ENCODE measurements at places on chromosomes 2 and 18. TPM values are rescaled to one million over a fixed set of nuclear protein-coding genes. Genes with fewer than 3 reads are reported as not detected.

PRSS56 gene
- total RNA-seq: 0.18 TPM

PRKCE gene
- 14.0 TPM for total RNA-seq

SLC19A3 gene
- 0.28 TPM for total RNA-seq

SKOR2 gene
- not detected for total RNA-seq

SNED1 gene
- total RNA-seq: 11.0 TPM

NAT8 gene
- not detected for total RNA-seq

NOL4 gene
- total RNA-seq: 1.1 TPM

GRCh38 chr2:238022594-238023157 is 38.1 kb upstream of the SCLY start:
- no peak for DNase-seq

GRCh38 chr2:74413001-74413698 is 8.3 kb downstream of the C2orf81 start:
- DNase-seq: no peak

GRCh38 chr2:240704651-240705050 is 13.0 kb downstream of the AQP12A start:
- DNase-seq: no peak

DNA sequence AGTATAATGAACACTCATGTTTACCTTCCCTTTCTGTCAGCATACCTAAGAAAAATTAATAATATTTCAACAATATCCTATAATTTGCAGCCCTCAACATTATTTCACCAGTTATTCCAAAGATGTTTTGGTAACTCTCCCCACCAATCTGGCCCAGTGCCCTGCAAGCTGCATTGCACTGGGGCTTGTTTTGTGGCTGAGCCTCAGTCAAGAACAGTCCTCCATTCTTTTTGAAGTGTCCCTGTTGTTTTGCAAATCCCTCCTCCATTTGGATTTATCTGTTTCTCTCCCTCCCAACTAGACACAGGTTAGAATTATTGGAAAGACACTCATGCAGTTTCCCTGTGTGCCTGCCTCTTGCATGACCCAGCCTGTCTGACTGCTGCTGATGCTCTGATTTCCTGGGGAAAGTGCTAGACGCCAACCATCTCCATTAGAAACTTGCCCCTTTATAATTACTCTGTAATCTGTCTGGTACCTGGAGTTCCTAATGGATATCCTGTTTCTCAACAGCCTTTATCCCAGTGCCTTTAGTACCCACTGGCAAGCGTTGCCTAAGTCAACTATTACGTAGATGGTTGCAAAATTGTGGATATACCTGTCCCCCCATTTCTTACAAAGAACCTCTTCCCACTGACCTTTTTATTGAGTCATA is 60.2 kb downstream of the EIF5B start:
- no peak for DNase-seq

- DNase-seq: no peak
Measured at GRCh38 chr18:1438458-1438910, 533.8 kb downstream of the ADCYAP1 start.

- DNase-seq: no peak
Measured at GRCh38 chr2:105919191-105919811, 174.6 kb downstream of the NCK2 start.

DNA sequence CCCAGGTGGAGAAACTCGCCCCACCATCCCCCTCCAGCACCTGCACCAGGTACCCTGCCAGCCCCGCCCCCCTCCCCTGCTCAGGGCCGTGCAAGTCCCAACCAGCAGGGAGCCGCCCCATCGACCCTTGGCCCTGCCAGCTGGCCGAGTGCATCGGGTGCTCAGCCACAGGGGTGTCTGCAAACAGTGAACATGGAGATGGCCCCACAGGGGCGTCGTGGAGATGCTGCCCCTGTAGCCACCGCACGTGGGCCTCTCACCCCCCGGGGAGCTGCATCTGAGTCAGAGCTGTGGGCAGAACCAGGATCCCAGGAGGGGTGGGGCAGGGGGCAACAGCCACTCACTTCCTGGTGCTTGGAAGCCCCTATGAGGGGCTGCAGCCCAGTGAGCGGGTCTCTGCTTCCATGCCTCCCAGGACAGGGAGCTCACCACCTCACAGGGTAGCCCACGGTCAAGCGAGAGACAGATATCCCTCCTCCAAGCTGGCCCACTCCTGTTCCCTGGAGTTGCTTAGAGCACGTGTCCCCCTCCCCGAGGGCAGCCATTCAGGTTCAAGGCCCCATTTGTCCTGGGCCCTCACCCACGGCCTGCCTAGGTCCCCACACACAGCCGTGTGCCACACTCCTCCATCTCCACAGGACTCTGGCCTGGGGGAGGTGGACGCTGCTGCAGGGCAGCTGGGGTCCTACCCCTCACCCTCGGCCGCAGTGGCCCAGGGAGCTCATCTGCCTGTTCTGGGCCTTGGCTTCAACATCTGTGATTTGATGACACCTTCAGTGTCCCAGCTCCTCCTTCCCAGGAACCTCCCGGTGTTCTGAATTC is 1.1 kb upstream of the MAB21L4 start:
- DNase-seq: no peak

- no peak for DNase-seq
Measured at GRCh38 chr2:260507-261161, 3.2 kb downstream of the SH3YL1 start.

- no peak for DNase-seq
Measured at GRCh38 chr2:84458551-84459017, 496 bp downstream of the SUCLG1 start.

GRCh38 chr18:46636040-46636630 is 20.9 kb downstream of the LOXHD1 start:
- no peak for DNase-seq

DNA sequence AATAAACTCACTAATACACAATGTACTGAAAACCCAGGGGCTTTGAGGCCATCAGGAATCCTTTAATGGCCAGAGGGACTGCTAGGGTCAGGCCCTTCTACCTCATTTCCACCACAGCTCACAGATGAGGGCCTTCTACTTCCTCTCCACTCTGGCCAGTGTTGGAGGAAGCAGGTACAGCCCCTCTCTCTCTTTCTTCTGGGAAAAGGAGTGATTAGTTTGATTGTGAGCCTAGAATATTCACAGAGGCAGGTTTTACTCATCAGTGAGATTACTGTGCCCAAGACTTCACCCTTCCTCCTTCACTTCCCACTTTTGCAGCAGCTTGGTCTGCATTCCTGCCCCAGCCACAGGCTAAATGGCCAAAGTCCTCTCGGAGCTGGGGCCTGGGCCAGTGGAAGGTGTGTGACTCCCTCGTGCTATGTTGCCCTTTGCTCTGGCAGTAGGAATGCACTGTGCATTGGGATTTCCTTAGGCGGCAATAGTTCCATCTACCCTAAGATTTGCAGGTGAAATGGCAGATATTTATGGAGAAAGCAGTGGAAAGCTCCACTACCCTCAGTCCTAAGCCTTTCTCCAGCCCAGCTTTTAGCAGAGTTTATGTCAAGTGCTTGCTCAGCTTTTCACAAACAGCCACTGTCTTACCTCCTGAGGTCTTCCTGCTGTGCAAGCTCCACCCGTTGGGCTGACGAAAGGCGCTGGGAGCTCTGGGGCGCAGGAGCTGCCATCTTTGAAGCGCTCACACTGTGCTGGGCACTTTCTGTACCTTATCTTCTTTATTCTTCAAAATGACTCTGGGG is 36.2 kb upstream of the YES1 start:
- DNase-seq: no peak

DNA sequence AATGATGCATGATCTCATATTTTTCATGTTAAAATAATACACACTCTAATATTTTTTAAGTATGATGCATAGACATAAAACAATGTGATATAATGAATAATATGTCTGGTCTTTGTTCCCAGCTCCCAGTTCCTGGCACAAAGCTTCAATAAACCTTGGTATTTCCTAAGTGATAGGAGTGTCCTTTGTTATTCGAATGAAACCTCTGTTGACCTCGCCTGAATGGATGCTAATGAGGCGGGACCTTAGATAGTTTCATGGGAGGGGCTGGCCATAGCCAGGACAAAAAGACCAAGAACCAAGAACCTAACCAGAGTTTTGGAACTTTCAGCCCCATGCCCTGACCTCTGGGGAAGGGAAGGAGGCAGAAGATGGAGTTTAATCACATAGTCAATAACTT is 257.7 kb upstream of the COPS8 start:
- no peak for DNase-seq

DNA sequence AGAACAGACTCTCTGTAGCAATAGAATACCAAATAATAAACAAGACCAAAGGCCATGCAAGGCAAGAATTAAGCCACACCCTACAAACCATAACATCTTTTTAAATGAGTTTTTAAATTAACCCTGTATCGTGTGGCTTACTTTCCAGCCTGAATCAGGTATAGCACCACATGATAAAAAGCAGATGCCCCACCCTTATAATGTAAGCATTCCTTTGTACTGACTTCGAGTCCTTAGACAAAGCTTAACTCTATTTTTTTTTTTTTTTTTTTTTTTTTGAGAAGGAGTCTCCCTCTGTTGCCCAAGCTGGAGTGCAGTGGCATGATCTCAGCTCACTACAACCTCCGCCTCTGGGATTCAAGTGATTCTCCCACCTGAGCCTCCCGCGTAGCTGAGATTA is 1.7 kb upstream of the C2orf42 start:
- no peak for DNase-seq

DNA sequence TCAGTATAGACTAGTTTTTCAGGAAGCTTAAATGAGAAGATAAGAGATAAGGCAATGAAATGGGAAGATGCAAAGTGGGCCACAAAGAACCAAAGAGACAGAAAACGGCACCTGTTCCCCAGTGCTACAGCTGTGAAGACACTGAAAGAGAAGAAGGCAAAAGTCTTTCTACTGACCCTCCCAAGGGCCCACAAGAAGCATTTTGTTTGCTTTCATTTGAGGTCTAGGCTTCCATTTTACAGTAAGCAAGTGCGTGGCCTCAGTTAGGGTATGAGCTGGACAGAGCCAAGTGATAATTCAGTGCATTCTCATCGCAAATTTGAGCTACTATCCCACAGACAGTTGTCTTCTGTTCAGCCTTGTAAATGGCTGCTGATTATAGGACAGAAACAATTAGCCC is 53.4 kb upstream of the STK17B start:
- no peak for DNase-seq

DNA sequence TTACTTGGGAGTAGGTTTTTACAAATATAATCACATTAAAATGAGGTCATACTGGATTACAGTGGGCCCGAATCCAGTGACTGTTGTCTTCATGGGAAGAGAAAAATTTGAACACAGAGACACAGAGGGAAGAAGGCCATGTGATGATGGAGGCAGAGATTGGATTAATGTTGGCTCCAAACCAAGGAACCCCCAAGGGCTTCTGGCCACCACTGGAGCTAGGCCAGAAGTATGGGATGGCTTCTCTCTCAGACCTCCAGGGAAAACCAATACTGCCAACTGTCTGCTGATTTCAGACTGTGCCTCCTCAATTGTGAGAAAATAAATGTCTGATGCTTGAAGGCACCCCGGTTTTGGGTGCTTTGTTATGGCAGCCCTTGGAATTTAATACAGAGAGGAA is 76.0 kb downstream of the ALPK2 start:
- no peak for DNase-seq

- no peak for DNase-seq
Measured at GRCh38 chr2:207727261-207727660, 15.8 kb downstream of the CCNYL1 start.

- no peak for DNase-seq
Measured at GRCh38 chr2:200878289-200878880, 10.5 kb downstream of the PPIL3 start.
